Trophoblast cell (in vitro differentiated cells and primary cell): ENCODE measurements at places on chromosomes 13 and 19.
A peak's percentile ranks its signal among the peaks of the same experiment; 100 is the strongest.

DNA sequence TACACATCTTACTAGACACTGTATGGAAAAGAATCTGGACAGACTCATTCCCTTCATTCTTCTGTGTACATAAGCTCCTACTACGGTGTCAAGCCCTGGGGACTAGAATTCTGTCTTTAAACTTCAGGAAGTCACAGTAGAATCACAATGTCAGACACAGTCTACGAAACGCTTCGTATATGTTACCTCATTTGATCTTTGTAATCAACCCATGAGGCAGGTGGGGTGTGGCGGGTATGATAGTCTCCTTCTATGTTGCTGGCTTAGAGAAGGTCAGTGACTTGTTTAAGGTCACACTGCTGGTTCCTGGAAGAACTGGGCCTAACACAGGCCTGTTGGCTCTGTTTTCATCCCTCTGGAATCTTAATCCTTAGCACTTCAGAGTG, 32.2 kb upstream of the TPT1 start:
- H3K27me3 ChIP-seq, result no peaks in the 10 kb centered on the region
- no peak overlapping the region for H3K4me3 ChIP-seq
- peaks cover 3% of the 10 kb centered on the region for H3K36me3 ChIP-seq
- peak; percentile 10 for DNase-seq
- H3K27ac ChIP-seq, result no peak overlapping the region

DNA sequence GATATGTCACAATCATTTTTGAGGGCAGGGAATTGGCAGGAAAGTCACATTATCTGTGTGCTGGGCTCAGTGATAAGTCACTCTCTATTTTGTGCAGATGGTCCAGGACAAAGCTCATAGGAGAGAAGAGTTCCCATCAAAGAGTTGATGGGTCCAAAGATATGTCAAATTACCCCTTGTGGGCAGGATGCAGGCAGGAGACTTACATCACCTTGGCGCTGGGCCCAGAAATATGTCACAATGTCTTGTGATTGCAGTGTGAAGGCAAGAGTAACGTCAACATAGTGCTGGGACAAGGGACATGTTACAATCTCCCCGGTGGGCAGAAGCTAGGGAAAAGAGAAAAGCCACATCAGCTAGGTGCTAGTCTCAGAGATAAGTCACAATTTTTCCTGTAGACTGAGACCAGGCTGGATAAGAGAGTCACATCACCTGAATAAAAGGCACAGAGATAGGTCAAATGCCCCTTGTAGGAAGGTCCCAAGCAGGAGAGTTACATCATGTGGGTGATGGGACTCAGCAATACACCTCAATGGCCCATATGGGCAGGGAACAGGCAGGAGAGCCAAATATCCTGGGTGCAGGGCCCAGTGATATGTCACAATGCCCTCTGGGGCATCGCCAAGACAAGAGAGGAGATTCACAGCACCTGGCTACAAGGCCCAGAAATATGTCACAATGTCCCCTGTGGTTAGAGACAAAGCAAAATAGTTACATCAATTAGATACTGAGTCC, 47.9 kb downstream of the ZNF99 start:
- H3K27me3 ChIP-seq, result no peaks in the 10 kb centered on the region
- no peaks in the 10 kb centered on the region for H3K4me1 ChIP-seq
- no peaks in the 10 kb centered on the region for H3K36me3 ChIP-seq
- no peak for DNase-seq
- H3K27ac ChIP-seq, result no peak overlapping the region

DNA sequence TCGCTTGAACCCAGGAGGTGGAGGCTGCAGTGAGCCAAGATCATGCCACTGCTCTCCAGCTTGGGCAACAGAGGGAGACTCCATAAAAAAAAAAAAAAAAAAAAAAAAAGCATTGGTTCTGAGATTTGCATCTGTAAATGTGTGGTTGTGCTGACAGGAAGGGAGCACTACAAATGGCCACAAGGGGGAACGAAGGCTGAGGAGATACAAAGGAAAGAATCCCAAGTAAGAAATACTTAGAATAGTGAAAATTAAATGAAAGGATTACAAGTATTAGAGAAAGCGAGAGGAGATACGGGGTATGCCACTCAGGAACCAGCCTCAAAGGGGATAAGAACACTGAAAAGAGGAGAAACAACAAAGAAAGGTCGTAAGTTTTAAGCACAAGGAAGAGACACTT, 284.9 kb downstream of the KLF12 start:
- H3K4me3 ChIP-seq, result no peak overlapping the region
- H3K27ac ChIP-seq, result no peak overlapping the region
- DNase-seq, result peak; percentile 4
- no peaks in the 10 kb centered on the region for H3K27me3 ChIP-seq
- H3K4me1 ChIP-seq, result no peaks in the 10 kb centered on the region

DNA sequence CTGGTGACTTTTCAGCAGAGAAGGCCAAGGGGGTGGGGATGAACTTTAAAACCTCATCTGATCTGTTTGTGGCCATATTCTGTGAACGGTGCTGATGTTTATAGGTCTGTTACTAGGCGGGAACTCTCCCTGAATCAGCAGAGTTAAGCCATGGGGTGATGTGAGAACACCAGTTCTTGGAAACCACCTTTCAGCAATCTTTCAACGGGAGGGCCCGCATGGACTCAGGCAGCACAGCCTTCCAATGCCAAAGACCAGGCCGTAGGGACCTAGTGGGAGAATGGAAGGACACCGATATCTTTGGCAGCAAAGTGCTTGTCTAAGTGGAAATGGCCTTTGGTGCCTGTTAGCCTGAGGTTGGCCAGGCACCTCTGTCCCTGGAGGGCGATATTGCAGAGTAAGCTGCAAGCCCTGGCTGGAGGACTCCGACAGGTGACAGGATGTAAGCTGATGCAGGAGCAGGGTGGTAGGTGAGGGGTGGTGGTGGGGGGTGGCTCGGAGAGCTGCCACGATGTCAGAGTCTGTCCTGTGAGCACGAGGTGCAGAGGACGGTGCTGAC, 57.0 kb downstream of the ERCC5 start:
- no peaks in the 10 kb centered on the region for H3K36me3 ChIP-seq
- no peaks in the 10 kb centered on the region for H3K27me3 ChIP-seq
- H3K27ac ChIP-seq, result no peak overlapping the region
- H3K4me3 ChIP-seq, result no peak overlapping the region
- DNase-seq, result no peak

DNA sequence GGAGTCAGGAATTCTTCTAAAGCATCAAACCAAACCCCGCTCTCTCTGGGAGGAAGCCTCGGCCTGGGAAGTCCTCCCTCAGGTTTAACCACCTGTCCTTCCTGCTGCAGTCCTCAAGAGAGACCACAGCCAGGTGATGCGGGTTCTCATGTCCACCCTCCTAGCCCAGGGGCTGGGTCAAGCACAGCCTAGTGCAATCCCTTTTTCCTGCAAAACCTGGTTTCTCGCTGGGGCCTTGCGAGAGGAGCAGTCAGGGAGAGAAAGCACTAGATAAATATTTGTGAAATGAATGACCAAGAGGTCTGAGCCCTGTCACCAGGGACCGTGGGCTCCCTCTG, 2.4 kb downstream of the SLC8A2 start:
- no peak overlapping the region for H3K27ac ChIP-seq
- no peak overlapping the region for H3K4me3 ChIP-seq
- no peaks in the 10 kb centered on the region for H3K36me3 ChIP-seq
- peak; percentile 37 for DNase-seq
- no peaks in the 10 kb centered on the region for H3K4me1 ChIP-seq
- H3K27me3 ChIP-seq, result peaks cover 7% of the 10 kb centered on the region

- no peaks in the 10 kb centered on the region for H3K27me3 ChIP-seq
- H3K36me3 ChIP-seq, result peaks cover 1% of the 10 kb centered on the region
- H3K4me3 ChIP-seq, result no peak overlapping the region
- peaks cover 6% of the 10 kb centered on the region for H3K4me1 ChIP-seq
- DNase-seq, result peak; percentile 96
Observed at GRCh38 chr13:20174656-20175405, 14.0 kb upstream of the GJA3 start.
